ENCODE measurements at places on chromosomes 6 and 20.

GRCh38 chr6:34027445-34027936 lies 118.4 kb downstream of the GRM4 start:
- no peaks in the 10 kb centered on the region for H3K36me3 ChIP-seq
- peak; percentile 88 for DNase-seq
- H3K4me1 ChIP-seq, result no peaks in the 10 kb centered on the region
- no peaks in the 10 kb centered on the region for H3K27me3 ChIP-seq
- H3K4me3 ChIP-seq, result no peak overlapping the region

DNA sequence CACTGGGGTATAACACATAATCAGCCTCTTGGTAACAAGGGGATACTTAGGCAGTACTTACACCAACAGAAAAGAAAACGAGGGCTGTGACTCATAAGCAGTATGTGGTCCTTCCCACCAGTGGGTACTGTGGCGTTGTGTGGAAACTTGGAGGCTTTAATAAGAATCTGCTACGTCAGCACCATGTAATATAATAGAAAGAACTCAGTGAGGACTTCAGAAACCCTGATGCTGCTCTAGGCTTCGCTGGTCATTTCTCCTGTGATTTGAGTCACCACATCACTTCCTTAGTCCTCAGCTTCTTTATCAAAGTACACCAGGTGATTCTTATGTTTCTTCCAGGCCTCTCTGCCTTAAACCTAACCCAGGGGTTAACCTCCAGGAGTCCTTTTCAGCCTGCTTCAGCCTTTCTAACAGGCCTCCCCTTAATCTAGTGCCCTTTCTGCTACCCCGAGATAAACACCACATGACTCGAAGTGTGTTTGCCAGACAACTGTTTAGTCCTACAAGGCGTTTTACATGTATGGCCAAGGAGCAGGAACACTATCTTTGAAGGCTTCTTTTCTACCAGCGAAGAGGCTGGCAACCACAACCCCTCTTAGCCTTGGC lies 68.5 kb downstream of the FYN start:
- H3K36me3 ChIP-seq, result no peaks in the 10 kb centered on the region
- H3K4me1 ChIP-seq, result peaks cover 2% of the 10 kb centered on the region

DNA sequence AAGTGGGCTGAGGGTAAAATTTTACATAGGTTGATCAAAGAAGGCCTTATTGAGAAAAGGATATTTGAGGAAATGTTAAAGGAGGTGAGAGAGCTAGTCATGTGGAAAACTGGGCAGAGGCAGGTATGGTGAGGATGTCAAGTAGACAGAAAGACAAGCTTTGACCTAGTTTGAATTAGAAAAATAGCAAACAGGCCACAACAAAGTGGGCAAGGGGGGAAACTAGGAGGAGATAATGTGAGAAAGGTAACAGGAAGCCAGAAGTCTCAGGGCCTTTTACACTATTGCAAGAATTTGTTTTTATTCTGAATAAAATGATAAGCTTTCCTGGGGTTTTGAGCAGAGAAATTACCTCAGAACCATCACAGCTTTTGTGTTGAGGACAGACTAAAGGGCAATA lies 115.7 kb downstream of the RWDD2A start:
- H3K4me1 ChIP-seq, result no peaks in the 10 kb centered on the region
- H3K4me3 ChIP-seq, result no peak overlapping the region
- H3K27me3 ChIP-seq, result no peaks in the 10 kb centered on the region
- no peak for DNase-seq
- H3K36me3 ChIP-seq, result no peaks in the 10 kb centered on the region

DNA sequence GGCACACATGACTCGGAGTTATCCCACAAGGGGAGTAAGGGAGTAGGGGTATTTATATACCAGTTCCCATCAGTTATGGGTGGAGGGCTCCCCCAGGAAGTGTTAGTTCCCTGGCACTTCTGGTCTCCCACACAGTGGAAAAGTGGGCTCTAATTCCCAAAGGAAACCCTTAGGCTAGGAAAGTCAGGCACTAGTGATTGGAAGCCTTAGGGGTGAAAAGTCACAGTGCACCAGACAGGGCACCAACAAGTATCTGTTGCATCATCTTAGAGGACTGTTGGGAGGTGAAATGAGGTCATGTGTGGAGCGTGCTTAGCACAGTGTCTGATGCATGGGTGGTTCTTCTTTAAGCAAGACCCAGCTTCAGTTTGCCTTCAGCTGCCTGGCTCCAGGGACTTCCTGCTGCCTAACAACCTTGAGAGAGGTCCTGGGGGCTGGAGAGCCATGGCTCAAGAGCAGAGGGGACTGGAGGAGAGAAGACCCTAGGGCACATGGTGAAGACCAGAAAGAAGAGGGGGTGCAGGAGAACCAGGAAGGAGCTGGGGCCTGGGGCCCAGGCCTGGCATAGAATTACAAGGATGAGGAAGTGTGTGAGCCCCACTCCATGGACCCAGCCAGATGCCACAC lies 7.5 kb upstream of the FOXP4 start:
- H3K27ac ChIP-seq, result no peak overlapping the region
- no peaks in the 10 kb centered on the region for H3K36me3 ChIP-seq
- no peaks in the 10 kb centered on the region for H3K27me3 ChIP-seq
- DNase-seq, result no peak
- H3K4me1 ChIP-seq, result no peaks in the 10 kb centered on the region
- no peak overlapping the region for H3K4me3 ChIP-seq

GRCh38 chr6:5130135-5130866 lies 45.2 kb downstream of the PPP1R3G start:
- no peak overlapping the region for H3K4me3 ChIP-seq
- no peaks in the 10 kb centered on the region for H3K4me1 ChIP-seq
- no peaks in the 10 kb centered on the region for H3K36me3 ChIP-seq
- H3K27me3 ChIP-seq, result no peaks in the 10 kb centered on the region
- H3K27ac ChIP-seq, result no peak overlapping the region

DNA sequence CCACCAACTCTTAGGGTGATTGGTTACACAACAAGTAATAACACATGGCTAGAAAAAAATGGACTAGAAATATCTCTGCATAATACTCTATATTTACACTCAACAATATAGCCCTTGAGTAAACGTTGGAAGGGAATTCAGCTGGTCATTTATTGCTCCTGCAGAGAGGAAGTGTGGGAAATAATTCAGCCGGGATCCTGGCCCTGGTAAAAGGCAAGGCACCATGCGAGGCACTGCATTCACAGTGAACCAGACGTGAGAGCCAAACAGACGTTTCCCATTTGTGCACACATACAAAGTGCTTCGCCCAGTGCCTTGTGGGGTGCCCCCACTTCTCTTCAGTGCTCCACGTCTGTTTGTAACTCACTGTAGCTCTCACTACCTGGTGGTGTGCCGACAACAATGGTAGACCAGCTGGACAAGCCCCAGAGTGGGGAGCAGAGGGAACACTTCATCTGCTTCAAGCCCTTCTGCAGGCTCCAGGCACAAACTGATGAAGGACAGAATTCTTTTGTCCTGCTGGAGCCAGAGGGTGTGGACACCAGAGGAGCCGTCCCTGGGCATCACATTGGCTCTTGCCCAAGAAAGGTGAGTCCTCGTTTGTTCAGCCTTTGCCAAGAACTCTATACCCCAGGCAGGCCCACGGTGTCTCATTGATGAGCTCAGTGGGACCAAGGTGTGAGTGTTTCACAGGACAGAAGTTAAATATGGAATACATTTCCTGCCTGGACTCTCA lies 18.8 kb downstream of the SYNDIG1 start:
- H3K36me3 ChIP-seq, result no peaks in the 10 kb centered on the region
- DNase-seq, result no peak
- no peak overlapping the region for H3K27ac ChIP-seq
- H3K27me3 ChIP-seq, result no peaks in the 10 kb centered on the region
- no peaks in the 10 kb centered on the region for H3K4me1 ChIP-seq

DNA sequence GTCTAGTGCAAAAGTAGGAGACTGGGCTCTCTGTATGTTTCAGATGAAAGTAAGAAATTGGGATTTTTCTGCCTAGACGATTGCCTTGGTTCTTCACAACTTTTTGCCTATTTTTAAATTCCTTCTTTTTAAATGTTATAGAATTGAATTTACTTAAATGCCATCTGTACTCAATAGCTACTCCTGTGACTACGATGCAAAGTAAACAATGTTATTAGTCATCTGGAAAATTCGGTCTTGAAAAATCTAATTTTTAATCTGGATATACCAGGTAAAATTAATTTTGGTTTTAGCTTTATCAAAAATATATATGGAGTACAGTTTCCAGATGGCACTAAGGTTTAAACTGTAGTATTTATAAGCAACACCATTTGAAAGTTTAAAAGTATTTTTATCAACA lies 472.2 kb downstream of the UTRN start:
- no peak for DNase-seq
- H3K4me1 ChIP-seq, result no peaks in the 10 kb centered on the region
- no peak overlapping the region for H3K27ac ChIP-seq
- H3K4me3 ChIP-seq, result no peak overlapping the region

GRCh38 chr20:15077733-15078250 lies 740.4 kb upstream of the FLRT3 start:
- DNase-seq, result no peak
- no peak overlapping the region for H3K27ac ChIP-seq
- H3K36me3 ChIP-seq, result no peaks in the 10 kb centered on the region
- no peaks in the 10 kb centered on the region for H3K4me1 ChIP-seq
- H3K27me3 ChIP-seq, result no peaks in the 10 kb centered on the region
